ENCODE measurements at places on chromosomes 1 and 21.

- no peak for DNase-seq
Observed at GRCh38 chr1:170032531-170033280, 41.8 kb downstream of the KIFAP3 start.

GRCh38 chr1:18934205-18935000, 22.1 kb downstream of the IFFO2 start:
- DNase-seq: no peak

GRCh38 chr1:9859281-9860014, 35.7 kb upstream of the CLSTN1 start:
- no peak for DNase-seq

DNA sequence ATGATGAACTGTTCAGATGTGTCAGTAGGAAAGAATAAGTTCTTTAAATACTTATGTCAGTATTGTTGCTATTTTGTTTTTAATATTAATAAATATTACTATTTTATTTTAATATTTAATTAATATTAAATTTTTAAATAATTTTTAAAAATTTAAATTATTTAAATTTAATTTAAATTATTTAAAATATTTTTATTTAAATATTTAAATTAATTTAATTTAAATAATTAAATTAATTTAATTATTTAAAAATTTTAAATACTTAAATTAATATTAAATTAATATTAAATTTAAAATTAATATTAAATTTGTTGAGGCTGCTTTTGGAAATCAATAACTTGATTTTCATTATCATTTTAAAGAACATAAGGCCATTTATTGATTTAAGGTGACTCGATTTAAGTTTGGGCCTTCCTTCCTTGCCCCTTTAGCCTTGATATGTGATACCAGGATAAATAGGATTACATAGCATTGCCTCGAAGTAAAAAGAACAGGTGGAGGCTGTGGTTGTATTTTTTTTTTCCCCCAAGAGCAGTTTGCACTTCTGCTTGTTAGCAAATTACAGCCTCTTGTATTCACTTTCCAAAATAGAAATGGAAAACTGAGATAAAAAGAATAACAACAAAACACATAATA, 915.2 kb downstream of the TTLL7 start:
- DNase-seq: no peak

GRCh38 chr1:222788402-222789156, 26.3 kb upstream of the DISP1 start:
- no peak for DNase-seq

GRCh38 chr21:31265366-31266013, 78.6 kb downstream of the TIAM1 start:
- DNase-seq: no peak

DNA sequence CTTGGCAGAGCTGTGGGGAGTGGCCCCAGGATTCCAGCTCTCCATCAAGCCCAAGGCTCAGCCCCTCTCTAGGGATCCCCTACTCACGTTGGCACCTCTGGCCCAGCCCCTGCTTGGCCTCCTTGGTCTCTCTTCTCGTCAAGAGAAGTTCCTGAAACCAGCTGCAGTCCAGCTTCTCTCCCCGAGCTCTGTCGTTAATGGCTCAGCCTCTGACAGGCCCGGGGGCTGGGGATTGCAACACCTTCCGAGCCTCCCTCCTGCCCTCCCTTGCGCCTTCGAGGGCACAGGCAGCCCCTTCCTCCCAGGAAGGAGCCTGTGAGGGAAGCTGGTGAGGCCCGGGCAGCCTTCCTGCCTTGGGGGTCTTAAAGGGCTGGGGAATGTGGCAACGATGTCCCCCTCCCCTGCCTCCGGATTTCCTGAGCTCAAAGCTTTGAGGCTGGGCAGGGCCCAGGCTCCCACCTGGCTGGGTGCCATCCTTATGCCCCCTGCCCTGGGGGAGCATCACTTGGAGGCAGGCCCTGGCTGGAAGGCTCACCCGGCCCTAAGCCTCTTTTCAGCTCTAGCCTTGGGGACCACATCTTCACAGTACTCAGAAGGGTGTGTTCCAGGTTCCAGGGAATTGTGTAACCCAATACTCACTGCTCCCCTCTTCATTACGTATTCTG, at the start of gene CSF3R:
CSF3R (minus strand) TSS at position 190 of the 665 bp plus-strand sequence. CDS start 3,417 bp downstream, outside the sequence.
- DNase-seq: no peak

DNA sequence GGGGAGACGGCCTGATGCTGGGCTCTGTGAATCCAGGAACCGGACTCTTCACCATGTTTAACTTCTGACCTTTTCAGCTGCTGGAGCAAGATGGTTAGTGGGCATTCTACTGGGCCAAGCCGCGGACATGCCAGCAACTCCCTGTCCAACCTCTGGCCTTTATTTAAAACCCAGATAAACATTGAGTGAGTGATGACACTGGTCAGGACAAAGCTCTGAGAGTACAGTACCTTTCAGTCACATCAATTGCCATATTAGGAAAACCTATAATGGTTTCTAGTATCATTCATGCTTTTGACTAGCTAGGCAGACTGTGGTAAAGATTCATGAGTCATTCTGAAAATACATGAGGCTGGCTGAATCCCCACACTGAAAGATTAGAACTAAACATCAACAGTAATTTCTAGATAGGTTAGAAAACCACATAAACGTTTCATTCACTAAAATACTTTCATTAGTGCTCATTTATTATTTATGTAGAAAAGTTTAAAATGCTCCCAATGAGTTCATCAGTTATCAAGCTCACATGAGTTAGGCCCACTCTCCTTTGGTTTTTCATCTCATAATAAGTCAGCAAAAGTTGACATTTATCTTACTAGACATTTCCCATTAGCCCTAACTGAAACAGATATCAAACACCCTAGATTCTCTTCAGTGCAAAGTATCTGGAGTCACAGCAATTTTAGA, 7.1 kb upstream of the ACTA1 start:
- DNase-seq: no peak

DNA sequence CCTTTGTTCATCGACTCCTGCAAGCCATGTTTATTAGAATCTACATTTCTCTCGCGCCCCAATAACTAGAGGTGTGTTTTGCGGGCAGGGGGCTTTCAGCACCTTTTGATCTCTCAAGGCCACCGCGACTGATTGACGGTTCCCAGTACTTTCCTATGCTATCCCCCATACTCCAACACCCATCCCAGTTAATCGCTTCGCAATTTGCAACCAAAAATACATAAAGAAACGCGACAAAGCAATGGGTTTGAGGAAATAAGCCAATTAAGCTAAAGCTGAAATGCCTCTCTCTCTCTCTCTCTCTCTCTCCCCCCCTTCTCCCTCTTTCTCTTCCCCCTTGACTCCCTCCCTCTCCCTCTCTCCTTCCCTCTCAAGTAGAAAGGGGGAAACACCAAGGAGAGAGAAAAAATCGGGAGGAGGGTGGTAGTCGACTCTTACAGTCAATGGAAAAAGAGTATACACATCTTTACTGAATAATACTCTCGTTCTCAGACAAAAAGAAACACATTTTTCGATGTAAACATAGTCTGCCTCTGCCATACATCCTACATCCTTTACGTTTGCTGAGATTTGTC, 128.0 kb upstream of the DPYD start:
- no peak for DNase-seq

- DNase-seq: no peak
Observed at GRCh38 chr1:220908757-220909156, 29.5 kb downstream of the HLX start.

DNA sequence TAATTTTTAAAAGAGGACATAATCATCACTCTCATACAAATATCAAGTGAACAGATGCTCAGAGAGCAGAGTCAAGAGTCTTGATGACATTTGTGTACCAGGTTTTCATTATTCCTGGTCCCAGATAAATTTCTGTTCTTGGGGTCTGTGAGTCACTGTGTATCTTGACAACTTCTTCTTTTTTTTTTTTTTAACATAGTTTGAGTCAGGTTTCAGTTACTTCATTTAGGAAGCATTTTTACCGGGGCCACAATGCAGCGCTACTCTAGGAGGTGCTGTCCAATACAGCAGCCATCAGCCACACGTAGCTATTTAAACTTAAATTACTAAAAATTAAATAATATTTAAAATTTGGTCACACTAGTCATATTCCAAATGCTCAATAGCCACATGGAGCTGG, 188.1 kb upstream of the SAMSN1 start:
- DNase-seq: no peak

GRCh38 chr1:229672246-229672645, 46.2 kb downstream of the URB2 start:
- no peak for DNase-seq

GRCh38 chr21:41705546-41706262, 61.1 kb downstream of the RIPK4 start:
- no peak for DNase-seq

- no peak for DNase-seq
Observed at GRCh38 chr1:89040315-89040626, 17.6 kb upstream of the GBP3 start.

DNA sequence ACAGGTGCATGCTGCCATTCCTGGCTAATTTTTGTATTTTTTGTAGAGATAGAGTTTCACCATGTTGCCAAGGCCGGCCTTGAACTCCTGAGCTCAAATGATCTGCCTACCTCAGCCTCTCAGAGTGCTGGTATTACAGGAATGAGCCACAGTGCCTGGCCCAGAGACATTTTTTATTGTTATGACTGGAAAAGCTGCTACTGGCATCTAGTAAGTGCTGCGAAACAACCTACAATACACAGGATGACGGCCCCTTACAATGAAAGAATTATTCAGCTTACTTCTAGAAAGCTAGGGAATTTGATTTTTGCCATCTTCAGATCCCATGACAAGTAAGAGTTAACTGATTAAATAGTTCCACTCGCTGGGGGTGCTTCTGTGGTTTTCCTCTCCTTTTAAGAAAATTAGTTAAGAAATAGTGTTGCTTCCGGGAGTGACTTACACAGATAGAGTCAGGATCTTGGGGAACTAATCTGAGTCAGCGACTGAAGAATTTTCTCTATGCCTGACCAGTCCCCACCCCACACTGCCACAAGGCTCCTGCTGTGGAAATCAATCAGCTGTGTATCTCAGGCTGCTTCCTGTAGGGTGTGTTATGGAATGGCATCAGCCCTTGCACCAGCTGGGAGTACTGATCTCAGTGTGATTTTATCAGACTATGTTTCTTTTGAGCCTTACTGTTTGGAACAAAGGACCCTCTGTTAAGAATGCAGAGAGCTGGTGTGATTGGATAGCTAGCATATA, 93.0 kb upstream of the BMP8A start:
- peak; percentile 44 for DNase-seq

DNA sequence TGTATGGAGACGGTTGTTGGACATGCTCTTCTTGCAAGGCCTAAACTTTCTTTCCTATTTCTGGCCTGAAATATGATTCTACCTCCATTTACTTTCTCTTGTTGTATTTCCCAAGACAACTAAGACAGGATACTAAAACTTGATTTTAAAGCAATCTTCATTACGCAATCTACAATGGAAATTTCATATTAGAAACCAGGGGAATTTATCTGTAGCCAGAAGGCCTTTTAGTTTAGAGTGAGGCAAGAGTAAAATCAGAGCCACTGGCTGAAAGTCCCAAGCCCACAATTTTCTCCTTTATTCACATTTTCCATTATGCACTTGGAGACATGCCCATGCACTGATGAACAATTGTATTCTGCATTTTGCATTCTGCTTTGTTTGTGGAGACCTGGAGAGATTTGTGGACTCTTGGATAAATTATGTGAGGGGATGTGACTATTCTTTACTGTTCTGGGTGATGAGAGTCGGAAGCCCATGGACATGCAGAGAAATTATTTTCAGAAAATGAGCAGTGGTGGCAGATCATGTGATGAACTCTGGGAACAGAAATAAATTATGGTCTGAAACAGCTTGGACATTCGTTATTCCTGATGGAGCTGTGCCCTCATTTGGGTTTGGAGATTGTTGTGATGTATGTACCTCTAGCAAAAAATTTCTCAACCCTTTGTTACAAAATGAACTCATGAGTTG, 336.8 kb downstream of the SEC16B start:
- DNase-seq: no peak

DNA sequence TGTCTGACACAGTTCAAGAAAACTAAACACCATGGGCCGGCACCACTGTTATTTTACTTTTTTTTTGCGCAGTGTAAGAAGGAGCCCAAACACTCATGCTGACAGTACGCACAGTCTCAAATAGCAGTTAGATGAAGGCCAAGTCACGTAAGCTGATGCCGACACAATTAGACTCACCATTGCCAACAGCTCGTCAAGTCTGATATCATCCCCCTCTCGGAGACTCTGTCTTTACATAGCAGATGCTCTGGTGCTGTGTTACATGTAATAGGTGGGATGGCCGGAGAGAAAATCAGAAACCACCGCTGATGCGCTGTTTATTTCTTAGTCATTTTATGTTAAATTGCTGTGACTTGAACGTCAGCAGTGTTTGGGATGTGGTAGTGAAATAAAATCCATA, 49.3 kb downstream of the TGFB2 start:
- no peak for DNase-seq

DNA sequence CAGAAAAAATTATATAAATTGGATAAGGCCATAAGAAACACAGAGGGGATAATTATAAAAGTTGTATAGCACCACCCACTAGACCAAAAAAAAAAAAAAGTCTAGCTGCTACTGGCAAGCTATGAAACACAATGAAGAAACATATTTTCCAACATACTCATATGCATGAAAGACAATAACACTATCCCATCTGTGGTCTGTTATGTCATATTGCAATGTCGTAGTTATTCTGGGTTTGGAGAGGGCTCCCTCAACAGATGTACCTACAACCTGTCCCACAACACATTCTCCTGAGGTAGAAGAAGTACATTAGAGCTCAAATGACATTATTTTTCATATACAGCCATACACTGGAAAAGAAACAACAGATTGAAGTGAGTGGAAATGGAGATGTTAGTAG, 517.6 kb upstream of the ADGRL4 start:
- DNase-seq: no peak

DNA sequence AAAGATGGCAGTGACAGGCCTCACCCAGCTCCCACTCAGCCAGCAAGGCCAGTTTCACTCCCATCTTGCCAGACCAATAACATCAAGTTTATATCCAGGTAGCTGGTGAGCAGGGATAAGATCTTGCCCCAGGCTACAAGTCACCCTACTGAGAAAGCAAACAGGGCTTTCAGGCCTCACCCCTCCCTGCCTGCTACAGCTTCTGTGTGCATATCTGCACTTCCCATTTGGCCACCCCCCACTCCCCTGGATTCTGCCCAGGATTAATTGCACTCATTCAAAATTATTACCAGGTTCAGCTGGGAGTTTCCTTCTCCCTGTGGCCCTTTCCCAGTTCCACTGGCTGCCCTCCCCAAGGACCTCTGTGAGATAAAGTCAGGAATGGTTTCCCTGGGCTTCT, 352.1 kb downstream of the TBX15 start:
- no peak for DNase-seq

- DNase-seq: no peak
Observed at GRCh38 chr1:175822580-175822979, 79.2 kb upstream of the TNR start.
